ENCODE measurements at places on chromosomes 16 and 17.

GRCh38 chr17:43813386-43813785, 19.6 kb downstream of the MPP3 start:
- DNase-seq = no peak

- no peak for DNase-seq
Measured at GRCh38 chr17:28398280-28398981, 7.6 kb downstream of the SLC46A1 start.

DNA sequence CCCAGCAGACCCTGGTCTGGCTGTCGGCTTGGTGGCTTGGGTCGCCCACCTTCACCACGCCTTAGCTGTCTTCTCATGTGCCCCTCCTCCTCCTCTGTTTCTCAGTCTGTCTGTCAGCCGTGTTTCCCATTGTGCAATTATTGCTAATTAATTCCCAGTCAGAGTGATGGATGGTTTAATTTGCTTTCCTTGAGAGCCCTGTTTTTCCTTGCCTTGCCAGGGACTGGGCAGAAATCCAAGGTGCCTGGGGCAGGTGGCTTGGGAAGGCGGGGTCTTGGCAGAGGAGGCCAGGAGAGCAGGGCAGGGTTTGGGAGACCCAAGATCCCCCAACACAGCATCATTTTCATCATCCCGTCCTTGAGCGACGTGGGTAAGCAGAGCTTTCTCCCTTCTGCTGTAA, 21.3 kb downstream of the NECAB2 start:
- DNase-seq = no peak

GRCh38 chr17:43526886-43527648, 19.1 kb downstream of the ETV4 start:
- DNase-seq = no peak

GRCh38 chr17:37488009-37488604, 1.6 kb upstream of the DUSP14 start:
- DNase-seq = no peak
